B cell (primary cell): ENCODE measurements at places on chromosomes 3 and 15. TPM values are rescaled to one million over a fixed set of nuclear protein-coding genes. Genes with fewer than 3 reads are reported as not detected.

Gene TRH
- polyA plus RNA-seq: not detected in 2 replicates

DNA sequence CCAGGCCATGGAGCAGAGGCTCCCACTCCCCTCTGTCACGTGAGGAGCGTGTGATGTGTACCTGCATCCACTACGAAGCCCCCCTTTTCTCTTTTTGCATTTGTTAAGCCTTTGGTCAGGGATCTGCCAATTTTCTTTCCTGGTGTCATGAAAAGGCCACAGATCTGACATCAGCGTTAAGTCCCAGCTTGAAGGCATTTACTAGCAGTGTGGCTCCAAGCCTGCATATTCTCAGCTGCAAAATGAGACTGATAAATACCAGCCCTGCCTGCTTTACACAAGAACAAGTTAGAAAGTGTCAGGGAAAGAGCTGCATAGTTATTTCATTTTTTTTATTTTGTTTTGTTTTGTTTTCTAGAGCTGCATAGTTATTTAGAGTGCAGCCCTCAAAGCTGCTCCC lies 2.3 kb upstream of the ANKRD63 start:
- no peak for DNase-seq

GRCh38 chr15:41987246-41987924 lies 15.0 kb upstream of the EHD4 start:
- no peak for DNase-seq

Gene CHRNB4
- not detected in 2 replicates for polyA plus RNA-seq

GRCh38 chr3:58082047-58082446 lies 73.8 kb downstream of the FLNB start:
- no peak for DNase-seq

DNA sequence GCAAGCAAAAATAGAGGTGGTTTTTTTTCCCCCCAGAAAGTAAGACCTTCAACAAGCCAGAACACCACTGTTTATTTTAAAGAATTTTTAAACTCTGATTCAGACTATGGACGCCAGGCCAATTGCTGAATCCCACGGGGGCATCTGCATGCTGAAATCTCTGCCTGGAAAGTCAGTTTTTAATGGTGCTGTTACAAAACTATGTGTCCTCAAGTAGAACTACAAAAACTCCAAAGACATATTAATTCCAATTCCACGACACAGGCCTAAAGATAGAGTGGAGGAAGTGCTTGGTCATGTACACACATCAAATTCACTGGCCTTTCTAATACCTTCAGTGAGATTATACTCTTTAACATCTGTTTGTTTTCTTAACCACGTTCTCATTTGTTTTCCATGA lies 490.5 kb upstream of the NR2F2 start:
- DNase-seq: no peak

GRCh38 chr15:92142242-92143232 lies 251.1 kb upstream of the ST8SIA2 start:
- no peak for DNase-seq

DNA sequence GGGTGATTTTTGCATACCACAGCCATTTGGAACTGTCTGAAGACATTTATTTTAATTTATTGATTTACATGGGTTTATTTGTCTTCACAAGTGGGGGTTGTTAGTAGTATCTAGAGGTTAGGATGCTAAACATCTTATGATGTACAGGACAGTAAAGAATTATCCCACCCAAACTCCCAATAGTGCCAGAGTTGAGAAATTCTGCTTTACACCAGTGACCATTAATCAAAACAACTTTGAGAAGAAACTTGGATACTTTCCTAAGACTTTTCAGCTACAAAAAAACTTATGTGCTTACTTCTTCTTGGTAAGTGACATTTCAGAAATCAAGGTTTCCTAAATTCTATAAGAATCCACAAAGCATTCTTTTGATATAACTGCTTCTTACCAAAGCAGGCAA lies 156.7 kb downstream of the SUCLG2 start:
- DNase-seq: no peak

Gene RGMA
- not detected in 2 replicates for polyA plus RNA-seq

DNA sequence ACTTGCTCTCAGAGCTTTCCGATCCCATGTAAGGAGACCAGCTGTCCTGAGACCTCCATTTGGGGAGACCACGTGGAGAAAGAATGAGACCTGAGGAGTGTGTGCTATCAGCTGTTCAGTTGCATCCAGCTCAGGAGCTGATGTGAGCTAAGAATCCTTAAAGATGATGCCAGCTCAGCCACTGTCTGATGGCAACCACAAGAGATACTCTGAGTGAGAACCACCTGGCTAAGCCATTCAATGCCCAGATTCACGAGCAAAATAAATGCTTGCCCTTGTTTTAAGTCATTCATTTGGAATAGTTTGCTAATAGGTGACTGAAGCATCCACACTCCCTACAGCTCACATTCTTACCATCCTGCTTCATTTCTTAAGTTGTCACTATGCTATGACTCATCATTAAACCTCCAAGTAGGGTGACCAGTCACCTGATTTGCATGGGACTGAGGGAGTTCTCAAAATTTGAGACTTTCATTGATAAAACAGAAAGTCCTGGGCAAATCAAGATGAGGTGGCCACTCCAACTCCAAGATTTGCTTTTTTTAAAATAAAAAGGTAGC lies 56.4 kb downstream of the SPTSSB start:
- no peak for DNase-seq

GRCh38 chr15:48759921-48760320 lies 50.9 kb downstream of the CEP152 start:
- DNase-seq: no peak

DNA sequence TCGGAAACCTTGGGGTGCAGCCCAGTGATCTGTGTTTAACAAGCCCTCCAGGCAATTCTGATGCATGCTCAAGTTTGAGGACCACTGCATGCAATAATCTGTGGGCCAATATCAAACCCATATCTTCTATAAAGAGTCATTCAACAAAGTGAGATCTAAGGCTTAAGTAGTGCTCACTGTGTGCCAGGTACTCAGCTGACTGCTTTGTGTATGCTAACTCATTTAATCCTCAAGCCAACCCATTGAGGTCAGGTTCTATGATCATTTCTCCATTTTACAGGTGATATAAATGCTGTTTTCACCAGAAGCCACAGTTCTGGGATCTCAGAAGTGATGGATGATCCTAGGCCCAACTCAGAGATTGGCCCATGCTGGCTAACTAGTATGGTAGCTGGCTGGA lies 101.7 kb downstream of the SMAD6 start:
- no peak for DNase-seq

DNA sequence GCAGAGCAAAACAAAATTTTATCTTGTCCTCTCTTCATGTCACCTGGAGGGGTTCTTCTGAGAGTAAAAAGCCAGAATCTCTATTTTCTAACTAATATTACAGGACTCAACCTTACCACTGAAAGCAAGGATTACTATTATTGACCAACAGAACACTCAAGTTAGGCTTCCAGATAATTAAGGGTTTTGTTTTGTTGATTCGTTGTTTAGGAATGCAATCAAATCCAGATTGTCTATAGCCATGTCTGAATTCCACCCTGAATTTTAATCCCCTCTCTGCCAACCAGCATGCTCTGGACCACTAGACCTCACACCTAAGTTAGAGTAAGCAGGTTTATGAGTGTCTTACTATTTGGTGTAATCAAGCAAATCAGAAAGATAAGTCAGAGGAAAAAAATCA lies 90.7 kb downstream of the PEAK1 start:
- DNase-seq: no peak

DNA sequence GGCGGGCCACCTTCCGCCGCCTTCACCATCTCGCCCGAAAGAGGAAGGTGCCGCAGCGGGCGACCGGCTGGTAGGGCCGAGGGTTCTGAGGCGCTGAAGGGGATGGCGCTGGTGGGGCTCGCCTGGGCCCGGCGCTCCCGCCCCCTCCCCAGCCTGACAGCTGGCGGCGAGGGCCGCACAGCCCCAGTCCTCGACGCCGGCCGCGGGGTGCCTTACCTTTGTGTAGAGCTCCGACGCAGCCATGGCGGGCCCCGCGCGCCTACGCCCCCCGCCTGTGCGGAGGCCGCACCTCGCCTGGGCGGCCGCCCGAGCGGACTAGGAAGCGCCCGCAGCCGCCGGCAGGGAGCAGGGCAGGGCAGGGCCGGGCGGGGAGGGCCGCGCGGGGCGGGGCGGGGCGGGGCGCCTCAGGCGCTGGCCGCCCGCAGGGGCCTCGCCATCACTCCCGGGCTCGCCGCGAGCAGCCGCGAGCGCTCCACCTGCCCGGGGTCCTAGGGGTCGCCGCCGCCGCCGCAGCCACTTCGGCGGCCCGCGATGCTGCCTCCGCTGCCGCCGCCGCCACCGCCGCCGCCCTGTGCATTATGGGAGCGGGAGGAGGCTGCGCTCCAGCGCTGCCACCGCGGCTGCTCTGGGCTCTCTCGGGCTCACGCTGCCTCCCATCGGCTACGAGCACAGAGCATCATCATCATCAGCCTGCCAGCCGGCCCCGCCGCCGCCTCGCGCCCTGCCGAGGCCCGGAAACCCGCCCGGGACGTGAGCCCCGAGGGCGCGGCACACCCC lies at the start of gene MYO5A:
MYO5A (minus strand) TSS at position 317 of the 777 bp plus-strand sequence; CDS start at position 243, 74 bp downstream.
- peak; percentile 92 for DNase-seq

- DNase-seq: no peak
These were observed 662.5 kb upstream of the GBE1 start for GRCh38 chr3:82424031-82424339.

Gene SLC28A1
- not detected in 2 replicates for polyA plus RNA-seq

DNA sequence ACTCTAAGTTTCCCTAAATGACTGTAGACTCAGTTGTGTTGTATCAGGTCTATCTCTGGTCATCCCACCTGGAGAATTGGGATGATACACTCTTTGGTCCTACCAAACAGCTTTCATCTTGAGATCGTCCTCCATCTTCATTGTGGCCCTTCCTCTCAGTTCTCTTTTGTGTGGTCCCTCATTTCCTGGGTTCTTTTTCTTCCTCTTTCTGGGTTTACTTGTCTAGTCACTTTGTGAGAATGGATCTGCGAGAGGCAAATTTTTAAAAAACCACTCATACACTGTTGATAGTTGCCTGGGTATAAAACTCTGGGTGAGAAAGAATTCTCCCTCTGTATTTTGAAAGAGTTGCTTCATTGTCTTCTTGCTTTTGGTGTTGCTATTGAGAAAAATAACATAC lies 6.0 kb upstream of the AMOTL2 start:
- no peak for DNase-seq

DNA sequence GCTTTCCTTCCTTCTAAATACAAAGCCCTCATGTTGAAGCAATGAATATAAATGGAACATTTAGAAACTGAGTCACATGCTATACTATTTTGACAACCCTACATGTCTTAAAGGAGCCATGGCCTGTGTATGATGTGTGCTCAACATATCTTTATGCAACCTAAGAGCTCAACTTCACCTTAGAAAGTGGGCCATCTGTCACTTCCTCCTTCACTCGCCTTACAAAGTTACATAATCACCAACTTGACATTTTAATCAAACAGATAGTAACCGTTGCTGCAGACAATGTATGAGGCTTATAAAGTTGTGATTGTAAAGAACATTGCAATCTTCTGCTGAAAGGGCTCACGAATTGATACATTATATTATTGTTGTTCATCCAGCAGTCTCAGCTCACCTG lies 163.6 kb downstream of the SERPINI1 start:
- no peak for DNase-seq

Gene TAMM41
- polyA plus RNA-seq: 27.4 and 36.1 TPM in 2 replicates

- no peak for DNase-seq
These were observed 29.9 kb upstream of the GRIP2 start for GRCh38 chr3:14570089-14570488.

GRCh38 chr3:79906106-79906505 lies 138.3 kb upstream of the ROBO1 start:
- DNase-seq: no peak

Gene CYP11A1
- polyA plus RNA-seq: not detected in 2 replicates

DNA sequence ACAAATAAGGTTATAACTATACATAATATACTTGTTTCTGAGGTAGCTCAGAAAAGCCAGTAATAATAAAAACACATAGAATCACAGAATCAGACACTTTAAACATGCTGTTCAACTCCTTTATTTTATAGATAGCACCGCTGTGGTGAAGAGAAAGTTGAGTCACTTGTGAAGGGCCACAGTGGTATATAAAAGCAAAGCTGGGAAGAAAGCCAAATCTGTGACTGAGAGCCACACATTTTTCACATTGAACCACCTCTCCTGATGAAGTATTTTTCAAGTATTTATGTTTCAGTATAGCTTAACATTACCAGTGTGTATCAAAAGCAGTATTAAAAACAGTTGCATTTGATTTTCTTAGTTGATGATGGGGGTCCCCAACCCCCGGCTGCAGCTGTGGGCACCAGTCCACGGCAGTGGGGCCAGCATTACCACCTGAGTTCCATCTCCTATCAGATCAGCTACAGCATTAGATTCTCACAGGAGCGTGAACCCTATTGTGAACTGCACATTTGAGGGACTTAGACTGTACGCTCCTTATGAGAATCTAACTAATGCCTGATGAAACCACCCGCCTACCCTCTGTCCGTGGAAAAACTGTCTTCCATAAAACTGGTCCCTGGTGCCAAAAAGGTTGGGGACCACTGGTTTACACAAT lies 46.2 kb downstream of the TBL1XR1 start:
- DNase-seq: no peak

Gene CCDC32
- 24.0 and 29.5 TPM in 2 replicates for polyA plus RNA-seq

Gene TOMM70
- 6.9 and 7.2 TPM in 2 replicates for polyA plus RNA-seq

Gene NR2E3
- polyA plus RNA-seq: not detected in 2 replicates

Gene PLS1
- polyA plus RNA-seq: 0.13 TPM in 2 replicates

Gene DAPK2
- polyA plus RNA-seq: 5.0 and 8.3 TPM in 2 replicates

Gene GABRR3
- polyA plus RNA-seq: not detected in 2 replicates

GRCh38 chr3:127690823-127691452 lies 18.2 kb downstream of the ABTB1 start:
- DNase-seq: peak; percentile 33

Gene GRM7
- polyA plus RNA-seq: not detected in 2 replicates

DNA sequence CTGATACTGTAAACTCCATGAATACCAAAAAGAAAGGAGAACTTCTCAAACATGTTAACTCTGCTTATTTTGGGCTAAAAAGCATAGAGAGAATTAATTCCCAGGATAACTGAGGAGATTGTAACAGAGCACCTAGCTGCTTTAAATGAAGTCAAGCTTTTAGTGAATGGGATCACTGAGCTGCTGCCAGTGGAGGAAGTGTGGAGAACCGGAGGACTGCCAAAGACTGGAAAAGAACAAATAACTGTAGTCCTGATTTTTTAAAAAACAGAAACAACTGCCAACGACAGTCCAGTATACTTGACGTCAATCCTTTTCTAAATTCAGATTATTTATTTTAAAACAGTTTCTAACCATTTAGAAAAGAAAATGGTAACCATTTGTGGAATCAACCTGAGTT lies 3.3 kb downstream of the C3orf70 start:
- no peak for DNase-seq

DNA sequence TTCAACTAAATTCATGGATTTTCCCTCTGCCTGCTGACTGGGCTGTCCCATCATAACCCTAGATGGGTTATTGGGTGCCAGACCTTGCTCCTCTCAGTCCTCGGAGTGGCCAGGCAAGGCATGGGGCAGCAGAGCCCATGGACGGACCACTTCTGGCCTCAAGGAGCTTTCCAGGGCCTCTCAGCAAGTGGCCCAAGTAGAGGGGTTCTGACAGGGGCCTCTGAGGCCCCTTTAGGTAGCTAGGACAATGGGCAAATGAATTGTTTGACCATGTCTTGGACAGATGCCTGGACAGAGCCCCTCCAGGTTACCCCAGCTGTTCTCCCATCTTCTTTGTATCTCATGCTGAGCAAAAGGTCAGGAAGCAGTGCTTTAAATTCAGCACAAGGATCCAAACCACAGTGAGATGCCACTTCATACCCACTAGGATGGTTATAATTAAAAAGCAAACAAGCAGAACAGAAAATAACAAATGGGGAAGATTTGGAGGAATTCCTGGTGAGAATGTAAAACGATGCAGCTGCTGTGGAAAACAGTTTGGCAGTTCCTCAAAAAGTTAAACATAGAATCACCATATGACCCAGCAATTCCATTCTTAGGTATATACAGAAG lies 61.6 kb downstream of the SPSB4 start:
- no peak for DNase-seq
